ENCODE measurements at places on chromosomes 11 and 22. TPM values are rescaled to one million over a fixed set of nuclear protein-coding genes. Genes with fewer than 3 reads are reported as not detected.

Gene TTC38
- 26.3 TPM for total RNA-seq

Gene MS4A15
- total RNA-seq = 147 TPM

Gene GATD1
- 62.5 TPM for total RNA-seq

Gene FAM83F
- 0.35 TPM for total RNA-seq

Gene RFPL3
- not detected for total RNA-seq

Gene KIRREL3
- not detected for total RNA-seq

Gene DCUN1D5
- total RNA-seq = 19.7 TPM

Gene NARS2
- 17.5 TPM for total RNA-seq

Gene DEPDC7
- total RNA-seq = 0.81 TPM

Gene CCDC15
- total RNA-seq = 1.5 TPM

Gene ZNF70
- 6.1 TPM for total RNA-seq

Gene HBB
- 338 TPM for total RNA-seq

Gene OR8D1
- total RNA-seq = not detected

Gene RAB3IL1
- 10.6 TPM for total RNA-seq

Gene RDX
- 146 TPM for total RNA-seq

Gene GDPD5
- 19.3 TPM for total RNA-seq

Gene L3MBTL2
- 24.0 TPM for total RNA-seq

Gene TH
- not detected for total RNA-seq

Gene CDK2AP2
- total RNA-seq = 84.2 TPM

Gene BDNF
- 4.3 TPM for total RNA-seq

Gene CD6
- total RNA-seq = 3.9 TPM

Gene LSP1
- total RNA-seq = 78.2 TPM

Data from upper lobe of right lung (tissue), 1 donor.